ENCODE measurements at places on chromosomes 11 and 22.

DNA sequence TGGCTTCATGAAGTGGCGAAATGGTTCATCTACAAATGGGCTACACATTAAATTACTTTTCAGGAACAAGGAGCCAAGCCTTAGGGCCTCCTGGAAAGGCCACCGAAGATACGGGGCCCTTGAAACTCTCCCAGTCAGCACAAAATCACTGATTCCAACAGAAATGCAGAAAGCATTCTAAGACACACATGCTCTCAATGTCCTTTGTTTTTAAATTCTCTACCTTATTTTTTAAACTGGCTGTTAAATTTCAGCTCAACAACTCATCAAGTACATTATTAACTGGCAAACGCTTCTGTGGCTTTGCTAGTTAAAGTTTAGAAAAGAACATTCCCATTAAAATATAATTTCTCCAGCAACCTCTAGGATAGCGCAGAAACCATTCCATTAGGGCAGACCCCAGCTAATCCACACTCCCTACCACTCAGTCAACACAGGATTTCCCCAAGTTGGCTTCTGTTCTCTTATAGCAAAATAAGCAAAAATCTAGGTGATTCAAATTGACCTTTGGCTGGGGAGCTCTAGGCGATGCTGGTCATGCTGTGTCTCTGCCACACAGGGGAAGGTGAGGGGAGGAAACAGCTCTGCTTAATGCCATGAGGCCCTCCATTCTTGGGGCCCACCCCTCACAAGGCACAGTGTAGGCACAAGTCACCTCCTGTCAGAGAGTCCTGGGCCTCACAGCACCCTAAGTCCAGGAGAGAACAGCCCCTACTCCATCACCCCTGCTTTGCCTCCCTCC lies 47.1 kb downstream of the PLEKHA7 start:
- DNase-seq = no peak

- DNase-seq = no peak
Measured at GRCh38 chr22:19770349-19771220, 10.0 kb downstream of the TBX1 start.

DNA sequence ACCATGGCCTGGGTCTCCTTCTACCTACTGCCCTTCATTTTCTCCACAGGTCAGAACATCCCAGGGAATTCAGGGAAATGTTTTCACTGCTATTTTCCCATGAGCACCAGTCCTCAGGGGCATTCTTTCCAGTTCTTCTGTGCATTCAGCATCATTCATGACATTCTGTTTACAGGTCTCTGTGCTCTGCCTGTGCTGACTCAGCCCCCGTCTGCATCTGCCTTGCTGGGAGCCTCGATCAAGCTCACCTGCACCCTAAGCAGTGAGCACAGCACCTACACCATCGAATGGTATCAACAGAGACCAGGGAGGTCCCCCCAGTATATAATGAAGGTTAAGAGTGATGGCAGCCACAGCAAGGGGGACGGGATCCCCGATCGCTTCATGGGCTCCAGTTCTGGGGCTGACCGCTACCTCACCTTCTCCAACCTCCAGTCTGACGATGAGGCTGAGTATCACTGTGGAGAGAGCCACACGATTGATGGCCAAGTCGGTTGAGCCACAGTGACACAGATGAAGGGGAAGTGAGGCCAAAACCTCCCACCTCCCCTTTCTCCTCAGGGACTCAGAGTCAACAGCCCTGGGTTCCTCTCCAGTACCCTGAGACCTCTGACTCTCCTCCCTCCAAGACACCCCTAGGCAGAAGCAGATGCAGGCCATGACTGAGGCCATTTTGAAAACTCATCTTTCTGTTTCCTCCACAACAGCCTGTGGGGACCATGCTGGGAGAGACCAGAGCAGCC lies 15.9 kb upstream of the IGLL5 start:
- DNase-seq = no peak

- DNase-seq = peak; percentile 36
Measured at GRCh38 chr11:31804312-31805036, 6.6 kb downstream of the PAX6 start.

DNA sequence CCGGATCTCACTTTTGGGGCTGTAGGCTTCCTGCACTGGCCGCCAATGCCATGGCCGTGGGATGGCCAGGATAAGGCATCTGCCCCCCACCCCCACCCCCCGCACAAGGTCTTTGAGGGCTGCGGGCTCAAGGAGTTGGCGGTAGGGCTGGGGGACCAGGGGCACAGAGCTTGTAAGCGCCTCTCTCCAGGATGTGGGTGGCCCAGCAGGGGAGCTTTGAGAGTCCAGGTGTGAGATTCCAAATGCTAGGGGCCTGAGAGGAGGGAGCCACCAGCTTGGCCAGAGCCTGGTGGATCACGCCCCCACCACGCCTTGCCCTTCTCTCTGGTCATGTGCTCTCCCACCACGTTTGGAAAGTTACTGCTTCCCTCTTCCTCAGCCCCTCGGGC lies 5.0 kb downstream of the CD81 start:
- no peak for DNase-seq

DNA sequence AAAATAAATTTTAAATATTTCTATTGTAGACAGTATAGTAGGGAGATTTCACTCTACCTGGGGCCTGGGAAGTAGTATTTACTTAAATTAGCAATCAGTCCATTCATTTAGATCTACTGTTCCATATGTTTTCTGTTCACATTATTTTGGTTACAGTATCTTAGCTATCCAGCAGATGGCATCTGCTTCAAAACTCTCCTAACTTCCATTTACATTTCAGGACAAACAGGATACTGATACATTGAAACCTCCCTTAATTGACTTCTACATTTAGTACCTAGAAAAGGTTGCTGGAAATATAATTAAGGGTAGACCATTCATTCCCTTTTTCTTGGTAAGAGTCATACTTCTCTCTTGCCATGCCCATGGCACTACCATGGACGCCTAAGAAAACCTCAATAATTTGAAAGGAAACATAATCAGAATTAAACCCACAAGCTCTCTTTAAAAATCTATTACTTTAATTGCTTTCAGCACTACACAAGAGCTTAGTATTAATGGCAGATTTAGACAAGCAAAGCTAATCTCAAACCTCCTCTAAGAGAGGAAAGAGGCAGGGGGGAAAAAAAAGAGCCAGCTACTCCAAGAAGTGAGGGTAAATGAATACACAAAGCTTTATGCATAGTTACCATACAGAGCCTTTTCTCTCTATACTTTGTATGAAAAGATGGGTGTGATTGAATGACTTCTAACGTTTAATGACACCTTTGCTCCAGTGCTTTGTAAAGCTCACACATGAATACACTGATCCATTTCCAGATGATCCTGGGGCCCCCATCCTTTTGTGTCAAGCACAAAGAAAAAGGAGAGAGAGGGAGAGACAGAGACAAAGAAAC lies 131.2 kb upstream of the MTMR2 start:
- no peak for DNase-seq

DNA sequence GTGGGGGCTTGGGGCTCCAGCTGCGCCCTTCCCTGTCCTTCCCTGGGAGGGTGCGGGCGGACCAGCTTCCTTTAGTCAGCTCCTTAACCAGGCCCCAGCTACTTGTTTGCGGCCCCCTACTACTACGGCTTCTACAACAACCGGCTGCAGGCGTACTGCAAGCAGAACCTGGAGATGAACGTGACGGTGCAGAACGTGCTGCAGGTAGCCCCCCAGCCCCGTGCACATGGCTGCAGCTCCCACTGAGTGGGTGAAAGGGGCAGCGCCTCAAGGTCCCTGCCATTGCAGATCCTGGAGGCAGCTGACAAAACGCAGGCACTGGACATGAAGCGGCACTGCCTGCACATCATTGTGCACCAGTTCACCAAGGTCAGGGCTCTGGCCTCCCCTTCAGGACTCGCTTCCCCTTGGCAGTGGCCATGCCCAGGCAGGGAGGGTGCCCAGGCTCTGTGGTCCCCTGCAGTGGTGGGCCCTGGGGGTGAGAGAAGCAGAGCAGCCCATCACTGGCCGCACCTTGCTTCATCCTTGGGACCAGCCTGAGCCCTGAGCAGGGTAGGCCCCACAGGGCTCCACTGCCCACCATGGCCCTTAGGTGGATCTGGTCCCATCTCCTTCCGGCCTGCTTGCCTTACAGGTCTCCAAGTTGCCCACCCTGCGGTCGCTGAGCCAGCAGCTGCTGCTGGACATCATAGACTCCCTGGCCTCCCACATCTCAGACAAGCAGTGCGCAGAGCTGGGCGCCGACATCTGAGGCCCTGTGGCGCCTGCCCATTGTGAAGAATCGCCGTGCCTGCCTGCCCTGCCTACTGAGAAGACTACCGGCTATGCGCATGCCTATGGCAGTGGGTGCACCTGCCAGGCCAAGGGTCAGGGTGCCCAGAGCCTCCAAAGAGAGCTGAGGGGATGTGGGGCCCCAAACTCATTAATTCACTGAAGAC lies 5.1 kb downstream of the THAP7 start:
- no peak for DNase-seq

DNA sequence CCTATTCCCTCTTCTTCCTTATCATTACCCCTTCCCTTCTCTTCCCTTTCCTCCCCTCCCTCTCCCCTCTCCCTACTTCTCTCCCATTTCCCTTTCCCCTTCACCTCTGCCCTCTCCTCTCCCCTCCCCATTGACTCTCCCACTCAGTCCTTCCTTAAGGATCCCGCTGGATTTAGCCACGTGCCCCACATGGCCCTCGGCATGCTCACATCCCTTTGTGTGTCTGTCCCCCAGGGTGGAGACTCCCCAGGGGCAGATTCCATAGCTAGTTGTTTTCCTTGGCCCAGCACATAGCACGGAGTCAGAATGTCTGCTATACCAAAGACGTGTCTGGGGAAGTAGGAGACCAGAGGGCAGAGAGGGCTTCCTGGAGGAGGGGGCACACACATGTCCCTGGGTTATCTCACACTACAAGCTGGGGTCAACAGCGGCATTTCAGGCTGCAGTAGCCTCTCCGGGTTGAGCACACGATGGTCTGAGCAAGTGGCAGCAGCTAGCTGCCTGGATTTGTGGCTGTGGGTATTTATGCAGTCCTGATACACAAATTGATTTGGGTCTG lies 487.0 kb downstream of the TBC1D22A start:
- DNase-seq = no peak

GRCh38 chr11:76630600-76631281 lies 39.8 kb downstream of the LRRC32 start:
- no peak for DNase-seq

DNA sequence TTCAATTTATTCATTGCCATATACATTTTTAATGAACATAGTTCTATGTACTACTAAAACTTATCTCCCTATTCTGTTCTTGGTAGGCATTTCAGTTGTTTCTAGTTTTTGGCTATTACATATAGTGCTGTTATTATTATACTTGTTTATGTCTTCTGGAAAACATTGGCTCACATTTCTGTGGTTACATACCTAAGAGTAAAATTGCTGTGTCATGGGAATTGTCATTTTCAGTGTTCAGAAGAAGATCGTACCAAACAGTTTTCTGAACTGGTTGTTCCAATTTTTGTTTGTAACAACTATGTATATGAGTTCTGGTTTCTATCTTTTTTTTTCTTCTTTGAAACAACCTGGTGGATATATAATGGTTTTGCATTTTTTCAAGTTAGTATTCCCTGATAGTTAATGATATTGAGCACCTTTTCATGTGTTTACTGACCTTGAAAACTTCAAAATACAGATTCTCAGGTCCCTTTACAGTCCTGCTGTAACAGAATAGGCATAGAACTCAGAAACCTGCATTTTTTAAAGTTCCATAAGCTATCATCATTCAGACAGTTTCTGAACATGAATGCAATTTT lies 230.7 kb downstream of the JRKL start:
- no peak for DNase-seq

- DNase-seq = no peak
Measured at GRCh38 chr11:65709661-65710060, 2.4 kb upstream of the KAT5 start.

DNA sequence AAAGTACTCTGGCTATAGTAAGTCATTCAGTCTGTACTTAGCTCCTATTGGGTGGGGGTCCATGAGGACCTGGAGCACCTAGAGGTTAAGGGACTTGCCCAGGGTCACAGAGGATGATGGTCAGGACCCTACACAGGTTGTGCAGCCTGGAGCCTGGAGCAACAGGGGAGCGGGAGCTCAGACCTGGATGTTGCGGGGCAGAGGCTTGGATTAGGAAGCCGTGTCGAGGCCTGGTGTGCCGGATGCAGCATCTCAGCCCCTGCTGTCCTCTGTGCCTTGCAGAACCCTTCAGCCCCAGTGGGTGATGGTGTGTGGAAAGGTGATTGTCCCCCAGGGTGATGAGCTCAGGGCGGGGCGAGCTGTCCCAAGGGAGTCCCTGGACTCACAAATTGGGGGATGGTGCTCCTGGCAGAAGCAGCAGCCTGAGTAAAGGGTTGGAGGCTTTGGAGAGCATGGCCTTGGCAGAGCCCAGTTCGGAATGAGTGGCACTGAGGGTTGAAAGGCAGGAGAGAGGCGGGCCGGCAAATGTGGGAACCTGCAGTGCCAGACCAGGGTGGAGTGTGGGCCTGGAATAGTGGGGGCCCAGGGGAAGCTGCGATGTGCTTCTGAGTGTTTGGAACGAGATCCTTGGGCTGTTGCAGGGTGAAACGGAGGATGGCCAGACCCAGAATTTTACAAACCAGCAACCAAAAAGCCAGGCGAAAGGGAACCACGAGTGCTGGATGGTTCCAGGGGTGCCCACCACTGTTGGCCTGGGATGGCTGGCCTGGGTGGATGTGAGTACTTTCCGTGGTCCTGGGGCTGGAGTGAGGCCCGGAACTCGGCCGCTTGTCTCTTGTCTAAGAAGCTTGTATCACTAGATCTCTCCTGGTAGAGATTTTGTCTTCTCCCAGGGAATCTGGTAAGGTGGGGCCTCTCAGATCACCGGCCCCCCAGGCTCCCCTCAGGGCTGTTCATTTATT lies 2.9 kb downstream of the TPCN2 start:
- DNase-seq = no peak

GRCh38 chr11:61980783-61981541 lies 13.5 kb upstream of the FTH1 start:
- no peak for DNase-seq

DNA sequence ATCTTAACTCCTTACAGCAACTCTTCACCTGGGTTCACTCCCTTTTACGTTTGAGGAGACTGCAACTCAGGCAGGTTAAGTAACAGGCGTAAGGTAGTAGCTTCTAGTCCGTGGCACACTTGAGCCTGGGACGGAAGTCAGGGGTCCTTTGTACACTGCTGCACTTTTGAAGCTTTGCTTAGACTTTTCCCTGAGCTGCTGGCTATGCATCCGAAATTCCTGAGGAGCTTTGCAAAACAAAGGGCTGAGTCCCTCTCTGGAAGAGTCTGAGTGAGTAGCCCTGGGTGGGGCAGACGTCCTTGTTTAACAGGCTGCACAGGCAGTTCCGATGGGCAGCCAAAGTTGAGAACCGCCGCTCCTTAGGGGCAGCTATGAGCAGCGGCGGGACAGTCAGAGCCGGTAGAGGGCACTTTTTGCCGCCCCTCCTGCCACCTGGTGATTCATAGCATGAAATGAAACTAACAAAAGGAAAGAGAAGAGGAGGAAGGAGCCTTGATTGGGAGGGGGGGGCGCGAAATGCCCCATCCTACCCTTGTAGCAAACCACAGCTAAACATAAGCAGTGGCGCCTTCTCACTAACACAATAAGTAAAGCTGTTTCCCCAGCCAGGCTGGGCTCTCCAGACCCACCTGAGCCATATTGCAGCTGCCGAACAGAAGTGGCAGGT lies 1.4 kb downstream of the TMEM109 start:
- no peak for DNase-seq
